ENCODE measurements at places on chromosomes 3 and 15.

GRCh38 chr15:41544650-41545015, 576 bp upstream of the RPAP1 start:
- DNase-seq: no peak

GRCh38 chr3:100606894-100607512, 2.4 kb upstream of the ADGRG7 start:
- no peak for DNase-seq

GRCh38 chr3:175003590-175003989, 144.5 kb downstream of the NAALADL2 start:
- no peak for DNase-seq

DNA sequence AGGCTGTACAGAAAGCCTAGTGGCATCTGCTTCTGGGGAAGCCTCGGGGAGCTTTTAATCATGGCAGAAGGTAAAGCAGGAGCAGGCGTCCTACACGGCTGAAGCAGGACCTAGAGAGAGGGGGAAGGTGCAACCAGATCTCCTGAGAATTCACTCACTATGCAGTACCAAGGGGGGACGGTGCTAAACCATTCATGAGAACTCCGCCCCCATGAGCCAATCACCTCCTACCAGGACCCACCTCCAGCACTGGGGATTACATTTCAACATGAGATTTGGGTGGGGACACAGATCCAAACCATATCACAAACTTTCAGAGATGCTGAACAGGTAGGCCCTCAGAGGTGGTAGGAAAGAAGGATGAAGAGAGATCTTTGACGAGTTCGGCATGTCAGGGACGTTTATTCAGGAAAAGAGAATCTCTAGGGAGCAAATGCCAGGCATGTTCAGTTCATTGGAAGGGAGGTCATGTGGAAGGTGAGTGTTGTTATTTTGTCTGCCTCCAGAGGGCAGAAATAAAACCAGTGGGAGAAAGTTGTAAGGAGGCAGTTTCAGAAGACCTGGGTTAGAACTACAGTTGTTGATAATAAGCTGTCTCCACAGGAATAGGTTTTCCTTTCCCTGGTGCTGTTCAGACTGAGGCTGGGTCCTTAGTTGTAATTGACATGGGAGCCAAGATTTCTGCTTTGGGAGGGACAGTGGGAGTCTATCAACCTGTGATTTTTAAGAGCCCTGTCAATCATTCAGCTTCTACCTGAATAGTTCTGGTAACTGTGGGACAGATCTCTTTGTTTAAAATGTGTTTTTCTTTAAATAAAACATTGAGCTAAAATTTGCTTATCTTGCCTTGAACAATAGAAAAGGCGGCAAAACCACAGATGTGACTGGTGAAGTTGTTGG, 4.3 kb upstream of the FNDC3B start:
- peak; percentile 11 for DNase-seq

GRCh38 chr15:92617549-92618520, 37.7 kb downstream of the FAM174B start:
- no peak for DNase-seq

DNA sequence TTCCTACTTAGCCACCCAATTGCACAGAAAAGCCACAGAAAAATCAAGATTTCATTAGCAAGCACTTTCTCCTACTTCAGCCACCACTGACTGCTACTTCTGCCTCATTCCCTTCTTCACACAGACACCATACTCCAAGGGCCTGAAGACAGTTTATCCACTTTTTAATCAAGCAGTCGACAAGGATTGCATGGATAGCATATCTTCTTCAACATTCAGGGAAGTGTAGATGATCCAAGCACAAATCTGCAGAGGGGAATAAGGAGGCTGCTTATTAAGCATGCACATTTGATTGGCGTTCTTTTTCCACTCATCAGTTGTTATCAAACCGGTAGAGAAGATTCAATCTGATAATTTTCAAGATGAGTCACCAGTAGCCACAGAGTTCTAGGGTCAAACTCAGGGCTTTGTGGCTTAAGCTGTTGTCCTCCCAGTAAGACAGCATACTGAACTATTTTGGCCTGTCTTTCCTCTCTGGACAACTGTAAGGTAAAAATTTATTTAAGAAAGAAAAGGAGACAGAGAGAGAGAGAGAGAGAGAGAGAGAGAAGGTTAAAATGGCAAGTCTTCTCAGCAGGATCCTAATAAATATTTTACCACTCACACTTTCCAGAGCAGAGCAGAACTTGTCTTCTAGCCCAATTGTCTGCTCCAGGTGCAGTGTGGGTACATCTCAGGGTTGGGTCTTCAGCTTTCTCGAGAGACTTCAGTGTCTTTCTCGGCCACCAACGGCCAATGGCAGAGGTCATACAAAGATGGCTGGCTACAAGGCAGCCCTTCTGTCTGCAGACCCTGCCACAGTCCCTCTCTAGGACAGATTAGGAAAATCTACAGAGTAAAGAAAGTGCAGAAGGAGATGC, 80.6 kb upstream of the BHLHE40 start:
- no peak for DNase-seq

DNA sequence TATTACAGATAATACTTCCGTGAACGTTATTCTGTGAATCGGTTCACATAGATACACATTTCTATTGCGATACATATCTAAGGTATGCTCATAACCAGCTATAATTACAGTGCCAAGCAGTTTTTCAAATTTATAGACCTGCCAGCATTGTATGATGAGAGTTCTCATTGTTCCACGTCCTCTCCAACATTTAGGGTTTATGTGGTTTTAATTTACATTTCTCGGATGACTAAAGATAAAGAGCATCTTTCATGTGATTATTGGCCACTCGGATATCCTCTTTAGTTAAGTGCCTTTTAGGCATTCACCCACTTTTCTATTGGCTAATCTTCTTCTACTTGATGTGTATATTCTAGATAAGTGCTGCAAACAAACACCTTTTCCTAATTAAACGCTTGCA, 134.7 kb upstream of the CCDC54 start:
- no peak for DNase-seq

DNA sequence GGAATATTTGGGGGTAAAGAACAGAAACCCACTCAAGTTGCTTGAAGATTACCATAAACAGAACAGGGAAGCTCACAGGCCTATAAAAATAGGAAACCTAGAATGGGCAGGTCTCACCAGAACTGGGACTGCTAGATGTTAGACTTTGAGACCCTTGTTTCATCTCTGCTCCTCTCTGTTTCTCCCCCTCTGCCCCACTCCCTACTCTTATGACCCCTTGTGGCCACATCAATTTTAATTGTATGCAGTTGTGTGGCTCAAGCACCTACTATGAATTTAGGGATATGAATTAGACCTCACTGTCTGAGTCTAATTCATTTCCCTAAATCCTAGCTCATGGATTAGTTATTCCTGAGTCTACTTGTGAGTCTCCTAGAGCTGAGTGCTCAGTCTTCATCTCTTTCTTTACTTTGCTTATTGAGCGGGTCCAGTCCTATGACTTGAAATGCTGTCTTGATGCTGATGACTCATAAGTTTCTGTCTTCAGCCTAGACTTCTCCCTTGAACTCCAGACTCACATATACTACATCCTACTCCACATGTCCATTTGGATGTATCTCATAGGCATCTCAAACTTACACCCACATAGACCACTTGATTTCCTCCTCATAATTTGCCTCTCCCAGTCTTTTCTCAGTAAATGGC, 78.7 kb downstream of the ITPR1 start:
- no peak for DNase-seq

DNA sequence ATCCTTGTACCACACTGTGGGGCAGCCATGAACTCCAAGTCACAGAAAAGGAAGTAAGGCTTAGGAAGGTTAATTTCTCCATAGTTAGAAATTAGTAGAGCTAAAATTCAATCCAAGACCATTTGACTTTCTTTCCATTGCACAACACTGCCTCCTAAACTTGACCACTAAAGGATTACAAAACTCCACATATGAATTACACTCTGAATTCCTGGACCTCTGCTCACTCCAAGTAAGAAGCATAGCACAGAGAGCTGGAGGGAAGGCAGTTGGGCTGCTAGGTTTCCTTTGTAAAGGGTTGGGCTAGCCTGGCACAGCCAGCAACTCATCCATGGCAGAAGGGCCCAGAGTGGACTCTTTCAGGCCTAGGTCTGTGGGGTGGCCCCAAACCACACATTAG, 134.4 kb downstream of the MYLK start:
- DNase-seq: no peak

GRCh38 chr3:71317749-71318457, 265.6 kb downstream of the FOXP1 start:
- no peak for DNase-seq

DNA sequence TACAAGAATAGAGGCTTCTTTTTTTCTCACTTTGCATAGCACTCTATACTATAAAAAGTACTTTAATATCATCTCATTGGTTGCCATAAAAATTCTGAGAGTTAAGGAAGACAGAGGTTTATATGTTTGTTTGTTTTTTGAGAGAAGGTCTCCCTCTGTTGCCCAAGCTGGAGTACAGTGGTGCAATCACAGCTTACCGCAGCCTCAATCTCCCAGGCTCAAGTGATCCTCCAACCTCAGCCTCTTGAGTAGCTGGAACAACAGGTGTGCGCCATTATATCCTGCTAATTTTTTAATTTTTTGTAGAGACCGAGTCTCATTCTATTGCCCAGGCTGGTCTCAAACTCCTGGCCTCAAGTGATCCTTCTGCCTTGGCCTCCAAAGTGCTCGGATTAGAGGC, 250.2 kb downstream of the LPP start:
- DNase-seq: no peak

GRCh38 chr3:157329551-157329950, 107.1 kb upstream of the PTX3 start:
- DNase-seq: no peak

DNA sequence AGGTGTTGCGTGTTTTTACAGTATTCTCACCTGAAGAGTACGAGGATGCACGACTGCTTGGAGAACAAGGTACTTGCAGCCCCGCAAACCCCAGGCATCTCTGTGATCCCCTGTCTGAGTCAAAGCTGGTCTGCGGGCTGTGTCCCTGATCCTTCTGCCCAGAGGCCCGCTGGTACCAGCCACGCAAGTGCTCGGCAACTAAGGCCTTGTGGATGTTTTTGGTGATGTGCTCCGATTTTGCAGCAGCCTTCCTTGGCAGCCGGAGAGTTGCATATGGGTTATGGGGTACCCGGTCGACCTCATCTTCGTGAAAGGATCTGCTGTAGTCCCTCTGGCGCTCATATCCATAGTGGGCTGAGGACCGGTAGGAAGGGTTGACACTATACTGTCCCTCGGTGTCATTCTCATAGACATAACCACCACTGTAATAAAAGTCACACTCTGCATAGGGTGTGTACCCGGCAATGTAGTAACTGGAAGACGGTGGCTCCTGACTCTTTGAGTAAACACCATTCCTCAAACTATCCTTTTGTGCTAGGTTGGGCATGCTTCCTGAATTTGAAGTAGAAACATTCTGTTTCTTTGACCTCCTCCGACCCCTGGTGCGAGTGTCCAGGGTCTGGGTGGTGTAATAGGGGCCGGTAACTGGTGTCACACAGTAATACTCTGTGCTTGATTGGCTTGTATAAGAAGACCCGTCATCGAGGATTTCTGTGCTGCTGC, 58.6 kb upstream of the LMOD3 start:
- DNase-seq: no peak

GRCh38 chr3:177977381-177978158, 558.7 kb upstream of the KCNMB2 start:
- no peak for DNase-seq

GRCh38 chr15:38699633-38700230, 135.1 kb upstream of the RASGRP1 start:
- peak; percentile 35 for DNase-seq

DNA sequence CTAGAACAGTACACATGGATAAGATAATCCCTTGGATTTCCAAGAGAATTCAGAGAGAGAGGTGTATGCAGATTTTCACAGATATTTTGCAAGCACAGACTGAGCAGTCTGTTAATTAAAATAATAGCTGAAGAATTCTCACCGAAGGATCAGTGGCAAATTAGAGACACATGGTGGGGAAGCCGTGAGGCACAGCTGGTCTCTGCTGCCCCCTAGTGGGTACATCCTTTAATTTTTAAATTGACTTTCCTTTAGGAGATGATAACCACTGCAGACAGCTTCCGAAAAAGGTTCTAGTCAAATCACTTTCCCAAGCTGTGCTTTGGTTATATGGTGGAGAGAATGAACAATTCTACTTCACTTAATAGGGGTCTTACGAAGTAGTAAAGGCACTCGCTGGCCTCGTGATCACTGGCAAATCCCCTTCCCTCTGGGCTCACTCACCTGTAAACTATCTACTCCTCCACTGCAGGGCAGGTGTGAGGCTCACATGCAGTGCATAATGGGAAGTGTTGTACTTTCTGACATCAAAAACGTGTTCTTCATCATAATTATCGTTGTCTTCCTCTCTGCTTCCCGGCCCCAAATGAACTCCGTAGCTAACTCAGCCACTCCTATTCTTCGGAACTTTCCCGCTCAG, 19.5 kb downstream of the MESD start:
- peak; percentile 69 for DNase-seq

GRCh38 chr3:129795186-129796010, 98.1 kb downstream of the TMCC1 start:
- DNase-seq: no peak

- no peak for DNase-seq
These were observed 67.3 kb upstream of the DCBLD2 start for GRCh38 chr3:98968824-98969223.

DNA sequence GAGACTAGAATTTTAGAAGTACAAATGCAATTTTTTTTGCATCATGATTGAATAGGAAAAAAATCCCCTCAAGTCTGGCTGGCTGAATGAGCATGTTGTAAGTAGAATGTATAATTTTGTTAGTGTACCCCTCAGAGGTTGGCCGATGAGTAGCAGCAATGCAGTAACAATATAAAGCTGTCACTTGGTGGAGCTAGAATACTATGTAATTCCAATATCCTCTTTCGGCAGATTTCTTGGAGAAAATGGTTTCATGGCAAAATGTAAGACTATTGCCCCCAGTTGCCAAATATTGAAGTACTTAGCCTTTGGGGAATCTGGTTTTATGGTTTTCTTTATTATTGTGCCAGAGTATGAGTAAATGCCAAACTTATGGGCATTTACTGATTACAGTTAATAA, 39.8 kb upstream of the SGO1 start:
- DNase-seq: peak; percentile 66

DNA sequence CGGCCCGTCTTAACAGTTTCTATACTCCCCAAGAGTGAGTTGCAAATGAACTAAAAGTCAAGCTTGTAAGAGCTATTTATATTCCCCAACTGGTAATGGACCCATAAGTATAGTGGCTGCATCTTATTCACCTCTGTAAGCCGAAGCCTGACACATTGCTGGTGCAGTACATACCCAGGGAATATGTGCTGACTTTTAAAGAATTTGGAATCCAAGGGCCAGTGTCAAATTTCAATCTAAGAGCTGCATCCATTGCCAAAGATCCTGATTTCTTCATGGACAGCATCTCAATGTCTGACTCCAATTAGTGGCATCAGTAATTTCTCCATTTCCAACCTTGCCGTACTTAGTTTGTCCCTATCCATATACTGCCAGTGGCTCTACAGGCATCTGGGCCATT, 42.0 kb downstream of the FRMD4B start:
- DNase-seq: no peak

DNA sequence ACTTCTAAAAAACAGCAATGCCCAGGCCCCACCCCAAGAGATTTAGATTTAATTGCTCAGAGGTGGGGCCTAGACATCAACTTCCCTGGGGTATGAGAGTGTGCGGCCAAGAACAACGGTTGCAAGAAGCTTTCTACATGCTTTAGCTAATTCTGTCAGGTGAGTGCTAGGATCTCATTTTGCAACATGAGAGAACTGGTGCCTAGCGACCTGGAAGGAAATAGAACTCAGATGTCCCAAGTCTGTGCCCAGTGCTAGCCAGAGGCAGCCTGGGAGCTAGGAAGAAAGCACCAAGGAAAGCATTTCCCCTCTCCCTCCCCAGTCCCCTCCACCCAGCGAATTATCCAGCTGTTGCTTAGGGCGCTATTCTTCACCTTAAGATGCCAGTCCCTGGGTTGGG, 22.9 kb upstream of the HRH1 start:
- no peak for DNase-seq

- DNase-seq: no peak
These were observed 515.5 kb downstream of the OCA2 start for GRCh38 chr15:27583651-27584050.
